ENCODE measurements at places on chromosomes 12 and 14.

DNA sequence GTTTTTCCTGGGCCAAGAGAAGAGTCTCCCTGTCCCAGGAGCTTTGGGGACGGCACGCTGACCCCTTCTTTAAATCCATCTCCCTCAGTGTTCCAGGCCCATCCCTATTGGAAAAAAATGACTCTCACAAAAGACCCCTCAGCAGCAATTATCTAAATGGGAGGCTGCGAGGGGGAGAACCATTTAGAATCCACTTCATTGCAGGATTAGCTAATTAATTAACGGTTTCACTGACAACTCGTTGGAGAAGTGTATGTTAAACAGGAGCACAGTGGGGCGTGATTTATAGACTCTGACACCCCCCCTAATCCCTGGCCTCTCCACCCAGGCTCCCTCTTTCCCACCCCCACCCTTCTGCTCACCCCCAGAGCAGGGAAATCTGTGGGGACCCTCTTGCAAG, 162.8 kb upstream of the LHX5 start:
- no peak for DNase-seq

DNA sequence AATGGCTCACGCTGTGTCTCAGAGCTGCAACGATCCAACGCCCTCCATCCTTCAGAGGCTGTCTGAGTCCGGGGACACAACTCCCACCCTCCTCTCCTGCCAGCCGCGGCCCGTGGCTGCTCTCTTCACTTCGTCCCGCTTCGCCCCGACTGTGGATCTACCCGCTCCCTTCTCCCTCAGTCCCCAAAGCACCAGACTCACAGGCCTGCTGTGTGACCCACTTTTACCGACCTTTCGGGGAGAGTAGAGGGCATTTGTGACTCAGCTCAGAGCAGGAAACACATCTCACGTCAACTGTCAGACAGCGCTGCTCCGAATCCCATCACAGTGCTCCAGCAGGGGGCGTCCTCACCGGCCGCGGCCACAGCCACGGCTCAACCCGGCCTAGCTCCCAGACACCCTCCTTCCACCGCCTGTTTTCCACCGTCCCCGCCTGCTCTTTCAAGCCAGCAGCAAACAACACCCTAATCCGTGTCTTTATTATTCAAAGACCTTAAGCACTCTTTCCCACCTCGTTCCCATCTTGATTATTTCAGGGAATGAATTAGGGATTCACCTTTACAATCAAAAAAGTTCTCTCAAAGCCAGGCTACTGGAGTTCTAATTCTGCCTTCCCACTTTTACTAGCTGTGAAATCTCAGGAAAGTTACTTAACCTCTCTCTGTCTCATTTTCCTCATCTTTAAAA, 5.0 kb upstream of the AQP2 start:
- DNase-seq: peak; percentile 91

- no peak for DNase-seq
Measured at GRCh38 chr12:103012884-103013283, 55.4 kb downstream of the ASCL1 start.

- no peak for DNase-seq
Measured at GRCh38 chr14:21997300-21997699, 323.7 kb upstream of the OR4E1 start.

DNA sequence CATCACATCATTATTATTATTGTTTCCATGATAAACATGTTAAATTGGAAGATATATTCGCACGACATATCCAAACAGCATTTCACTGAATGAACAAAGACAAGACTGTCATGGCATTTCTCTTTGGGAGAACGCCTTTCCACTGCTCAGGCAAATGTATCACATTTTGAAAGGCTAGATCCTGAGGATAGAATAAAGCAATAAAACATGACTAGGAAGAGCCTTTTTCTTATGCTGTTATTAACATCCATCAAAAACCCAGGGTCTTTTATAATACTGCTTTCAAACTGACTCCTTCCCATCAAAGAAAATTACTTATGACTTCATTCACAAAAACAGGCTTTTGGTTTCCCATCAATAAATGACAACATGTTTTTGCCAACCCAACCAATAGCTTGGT, 630.9 kb downstream of the TMTC2 start:
- no peak for DNase-seq

GRCh38 chr12:69108037-69108436, 131.3 kb upstream of the CPSF6 start:
- DNase-seq: no peak

DNA sequence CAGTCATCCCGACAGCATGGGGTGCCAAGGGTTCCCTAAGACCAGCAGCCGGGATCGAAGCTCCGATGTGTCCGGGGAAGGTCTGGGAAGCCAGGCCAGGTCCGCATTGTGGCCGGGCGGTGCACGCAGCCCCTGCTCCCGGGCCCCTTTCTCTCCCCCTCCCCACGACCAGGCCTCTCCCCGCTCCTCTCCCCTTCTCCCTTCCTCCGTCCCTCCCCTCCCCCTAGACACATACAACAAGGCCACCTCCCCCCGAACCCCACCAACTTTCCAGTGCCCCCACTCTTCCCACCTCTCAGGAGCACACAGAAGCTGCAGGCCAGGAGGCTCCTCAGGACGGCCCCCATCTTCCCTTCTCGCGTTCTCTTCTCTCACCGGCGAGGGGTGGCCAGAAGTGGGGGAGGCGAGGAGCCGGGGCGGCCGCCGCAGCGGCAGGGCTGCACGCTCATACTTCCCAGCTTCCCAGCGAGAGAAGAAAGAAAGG, 413 bp downstream of the LRP6 start:
- DNase-seq: no peak

DNA sequence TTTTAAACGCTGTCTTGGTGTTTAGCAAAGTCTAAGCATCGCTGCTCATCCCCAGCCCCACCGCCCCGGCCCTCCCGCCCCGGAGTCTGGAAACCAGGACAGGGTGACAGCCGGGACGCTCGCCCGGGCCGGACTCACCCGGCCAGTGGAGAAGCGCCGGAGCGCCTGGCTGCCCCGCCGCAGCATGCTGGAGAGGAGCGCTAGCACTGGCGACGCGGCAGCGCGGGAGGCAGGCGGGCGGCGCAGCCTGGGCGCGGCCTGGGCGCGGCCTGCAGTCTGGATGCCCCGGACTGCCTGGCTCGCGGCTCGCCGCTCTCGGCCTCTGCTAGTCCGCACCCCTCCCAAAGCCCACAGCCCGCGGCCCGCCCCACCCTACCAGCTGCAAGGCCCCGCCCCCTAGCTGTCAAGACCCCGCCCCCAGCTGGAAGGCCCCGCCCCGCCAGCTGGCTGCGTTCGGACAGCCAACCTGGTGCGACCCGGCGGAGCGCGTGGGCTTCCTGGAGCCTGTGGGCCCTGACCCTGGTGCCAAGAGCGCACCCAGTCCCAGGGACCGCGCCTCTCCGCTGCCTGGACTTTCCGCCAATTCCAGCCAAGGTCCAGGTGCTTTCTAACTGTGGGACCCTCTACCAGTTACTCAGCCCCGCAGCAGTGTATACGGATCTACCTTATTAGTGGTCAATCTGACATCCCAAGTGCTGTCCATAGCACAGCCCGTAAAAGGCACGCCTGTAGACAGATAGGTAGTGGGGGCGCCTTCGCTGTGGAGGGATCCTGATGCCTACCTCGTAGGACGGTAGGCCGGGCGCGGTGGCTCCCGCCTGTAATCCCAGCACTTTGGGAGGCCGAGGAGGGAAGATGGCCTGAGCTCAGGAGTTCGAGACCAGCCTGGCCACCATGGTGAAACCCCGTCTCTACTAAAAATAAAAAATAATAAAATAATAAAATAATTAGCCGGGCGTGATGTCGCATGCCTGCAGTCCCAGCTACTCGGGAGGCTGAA, at the start of gene ALDH1L2:
TSS of gene ALDH1L2 (minus strand) at position 208 of the 1,000 bp plus-strand sequence. CDS start at position 186, 22 bp downstream.
- DNase-seq: peak; percentile 73

DNA sequence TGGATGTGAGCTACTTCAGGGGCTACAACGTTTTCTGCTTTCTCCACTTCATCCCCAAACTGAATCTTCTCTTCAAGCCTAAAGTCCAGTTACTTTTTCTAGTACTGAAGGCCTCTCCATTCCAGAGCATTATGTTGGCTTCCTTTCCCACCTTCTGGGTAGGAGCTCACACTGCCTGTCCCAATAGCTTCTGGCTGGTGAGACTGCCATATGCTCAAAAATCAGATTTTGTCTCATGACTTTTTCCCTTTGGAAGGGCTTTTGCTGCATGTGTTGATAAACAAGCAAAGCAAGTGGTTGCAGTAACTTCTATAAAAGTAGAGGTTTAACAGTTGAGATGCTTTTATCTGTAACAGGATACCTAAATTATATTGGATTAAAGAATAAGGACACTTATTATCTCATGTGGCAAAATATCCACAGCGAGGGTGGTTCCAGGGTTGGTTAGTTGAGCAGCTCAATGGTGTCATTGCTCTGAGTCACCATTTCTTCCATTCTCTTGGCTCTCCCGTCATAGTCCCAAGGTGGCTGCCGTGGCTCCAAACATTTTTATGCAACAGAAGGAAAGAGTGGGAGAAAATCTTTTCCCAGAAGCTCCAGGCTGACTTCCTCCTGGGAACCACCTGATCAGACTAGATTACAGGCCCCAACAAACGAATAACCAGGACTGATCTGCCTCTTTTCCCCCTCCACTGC, 15.1 kb upstream of the PPFIBP1 start:
- DNase-seq: no peak

- no peak for DNase-seq
Measured at GRCh38 chr14:57828713-57829112, 37.2 kb downstream of the SLC35F4 start.

DNA sequence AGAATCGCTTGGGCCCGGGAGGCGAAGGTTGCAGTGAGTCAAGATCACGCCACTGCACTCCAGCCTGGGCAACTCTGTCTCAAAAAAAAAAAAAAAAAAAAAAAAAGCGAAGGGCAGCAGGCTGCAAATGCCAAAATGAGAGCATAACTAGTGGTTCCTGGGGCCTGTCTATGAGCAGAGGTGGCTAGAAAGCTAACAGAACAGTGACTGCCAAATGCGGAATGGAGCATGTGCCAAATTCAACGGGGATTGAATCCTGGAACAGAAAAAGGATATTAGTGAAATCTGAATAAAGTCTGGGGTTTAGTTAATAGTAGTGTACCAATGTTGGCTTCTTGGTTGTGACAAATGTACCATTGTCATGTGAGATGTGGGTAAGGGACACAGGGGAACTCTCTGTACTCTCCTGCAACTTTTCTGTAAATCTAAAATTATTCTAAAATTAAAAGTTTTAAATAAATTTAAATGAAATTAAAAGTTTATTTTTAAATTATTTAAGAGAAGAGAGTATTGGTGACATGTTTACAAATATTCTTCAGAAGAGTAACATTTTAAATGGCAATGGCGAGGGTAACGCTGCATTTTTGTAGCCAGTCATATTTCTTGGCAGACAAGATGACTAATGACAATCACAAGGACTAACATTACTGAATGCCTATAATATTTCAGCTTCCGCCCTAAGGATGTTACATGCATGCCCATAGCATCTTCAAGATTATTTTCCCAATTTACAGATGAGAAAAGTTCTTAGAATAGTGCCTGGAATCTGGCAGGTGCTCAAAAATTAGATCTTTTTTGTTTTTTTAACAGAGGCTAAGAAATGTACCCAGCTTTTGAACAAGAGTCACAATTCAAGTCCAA, 28.9 kb upstream of the NUDT4 start:
- DNase-seq: no peak

DNA sequence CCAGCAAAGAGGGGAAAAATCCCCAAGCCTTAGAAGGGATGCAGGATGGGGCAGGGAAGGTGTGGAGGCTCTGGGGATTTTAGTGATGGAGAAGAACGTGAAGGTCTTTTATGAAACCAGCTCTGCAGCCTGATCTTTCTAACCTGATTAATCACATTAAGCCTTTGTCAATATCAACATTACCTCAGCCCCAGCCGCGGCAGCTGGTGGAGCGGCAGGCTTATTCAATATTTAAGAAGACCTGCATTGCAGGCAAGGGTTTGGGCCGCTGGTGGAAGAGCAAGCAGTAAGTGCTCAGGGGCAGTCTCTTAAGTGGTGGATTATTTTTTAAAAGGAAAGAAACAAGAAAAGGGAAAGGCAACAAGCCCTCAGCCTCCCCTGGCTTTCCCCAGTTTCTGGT, 16.6 kb downstream of the RPH3A start:
- no peak for DNase-seq

- DNase-seq: no peak
Measured at GRCh38 chr12:72241552-72241951, 30.6 kb upstream of the TRHDE start.

GRCh38 chr12:123868791-123869190, 103.8 kb downstream of the CCDC92 start:
- no peak for DNase-seq

DNA sequence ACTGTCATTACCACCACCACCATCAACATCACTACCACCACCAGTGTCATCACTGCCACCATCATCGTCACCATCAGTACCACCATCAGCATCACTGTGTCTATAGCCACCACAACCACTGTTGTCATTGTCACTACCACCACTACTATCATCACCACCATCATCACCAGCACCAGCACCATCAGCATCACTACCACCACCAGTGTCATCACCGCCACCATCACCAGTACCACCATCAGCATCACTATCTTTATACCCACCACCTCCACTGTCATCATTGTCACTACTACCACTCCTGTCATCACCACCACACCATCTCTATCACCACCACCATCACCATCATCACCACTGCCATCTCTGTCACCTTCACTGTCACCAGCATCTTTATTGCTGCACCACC, 60.6 kb downstream of the BEGAIN start:
- peak; percentile 14 for DNase-seq

DNA sequence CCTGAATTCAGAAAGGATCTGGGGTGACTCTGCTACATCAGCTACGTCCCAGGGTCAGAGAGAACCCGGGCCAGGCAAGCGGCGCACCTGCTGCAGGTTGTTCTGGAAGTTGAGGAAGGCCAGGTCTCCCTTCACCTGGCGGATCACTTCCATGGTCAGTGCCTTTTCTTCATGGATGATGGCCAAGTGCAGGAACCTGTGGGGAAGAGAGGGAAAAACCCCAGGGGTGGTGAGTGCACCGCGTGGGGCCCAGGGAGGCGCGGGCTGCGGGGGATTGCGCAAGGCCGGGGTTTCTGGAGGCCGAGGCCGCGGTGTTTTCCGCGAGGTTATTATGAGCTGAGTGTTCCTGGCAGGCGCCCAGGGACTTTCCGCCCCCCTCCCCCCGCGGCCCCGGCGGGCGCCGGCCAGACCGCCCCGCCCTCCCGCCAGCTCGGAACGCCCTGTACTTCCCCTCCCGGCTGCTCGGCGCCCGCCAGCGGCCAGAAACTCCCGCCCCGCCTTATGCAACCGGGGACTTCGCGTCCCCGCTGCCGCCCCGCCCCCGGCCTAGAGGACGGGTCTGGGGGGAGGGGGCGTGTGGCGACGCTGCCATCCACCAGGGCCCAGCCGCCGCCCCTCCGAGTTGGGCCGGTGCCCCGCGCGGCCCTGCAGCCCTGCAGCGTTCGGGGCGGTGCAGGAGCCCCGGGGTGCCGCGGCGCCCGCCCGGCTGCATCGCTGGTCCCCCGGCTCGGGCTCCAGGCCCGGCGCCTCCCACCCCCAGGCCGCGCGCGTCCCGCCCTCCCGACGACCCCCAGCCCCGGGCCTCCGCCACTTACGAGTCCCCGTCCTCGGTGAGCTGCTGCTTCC, 723 bp downstream of the NFKBIA start:
- DNase-seq: peak; percentile 97

DNA sequence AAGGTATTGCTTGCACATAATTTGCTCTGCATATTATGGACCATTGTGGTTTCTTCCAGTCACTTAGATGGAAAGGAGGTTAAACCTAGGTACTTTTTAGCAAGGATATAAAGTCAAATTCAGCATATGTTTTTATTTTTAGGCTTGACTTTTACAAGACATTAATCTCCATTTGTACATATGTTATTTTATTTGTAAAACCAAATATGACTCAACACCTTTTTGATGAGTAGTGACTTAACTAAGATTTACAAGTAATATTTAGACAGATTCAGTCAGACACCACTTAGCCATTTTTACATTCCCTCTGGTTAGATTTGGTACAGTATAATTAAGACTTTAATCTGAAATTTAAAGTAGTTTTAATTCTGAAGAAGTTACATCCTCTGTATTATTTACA, 55.0 kb downstream of the BHLHE41 start:
- no peak for DNase-seq

All from stimulated activated CD4-positive, alpha-beta T cell treated with anti-CD3 and anti-CD28 coated beads, Interleukin-2, amount 100 ng/mL, for 24 hours (primary cell).